Activated CD8-positive, alpha-beta memory T cell treated with anti-CD3 and anti-CD28 coated beads, Interleukin-2, amount 50 U/mL, for 48 hours (primary cell): ENCODE measurements at places on chromosomes 2 and 18.

DNA sequence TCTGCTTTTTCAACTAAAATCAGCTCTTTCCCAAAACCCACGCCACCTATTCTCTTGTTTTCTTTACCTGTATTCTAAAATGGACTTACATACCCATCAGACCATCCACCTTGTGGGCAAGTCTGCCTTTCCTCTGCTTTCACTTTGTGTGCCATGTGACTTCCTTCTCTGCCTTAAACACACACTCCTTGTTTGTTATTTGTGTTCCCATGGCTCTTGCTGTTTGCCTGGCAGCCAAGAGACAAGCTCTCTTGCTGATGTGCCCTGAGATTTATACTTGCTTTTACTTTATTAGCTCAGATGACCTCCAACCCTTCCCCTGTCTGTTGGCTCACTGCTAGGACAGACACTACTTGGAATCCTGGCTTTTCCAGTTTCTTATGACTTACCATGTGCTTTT is 309.7 kb upstream of the LRRTM4 start:
- DNase-seq, result no peak

GRCh38 chr18:47206945-47207637 is 30.9 kb upstream of the IER3IP1 start:
- DNase-seq, result no peak

DNA sequence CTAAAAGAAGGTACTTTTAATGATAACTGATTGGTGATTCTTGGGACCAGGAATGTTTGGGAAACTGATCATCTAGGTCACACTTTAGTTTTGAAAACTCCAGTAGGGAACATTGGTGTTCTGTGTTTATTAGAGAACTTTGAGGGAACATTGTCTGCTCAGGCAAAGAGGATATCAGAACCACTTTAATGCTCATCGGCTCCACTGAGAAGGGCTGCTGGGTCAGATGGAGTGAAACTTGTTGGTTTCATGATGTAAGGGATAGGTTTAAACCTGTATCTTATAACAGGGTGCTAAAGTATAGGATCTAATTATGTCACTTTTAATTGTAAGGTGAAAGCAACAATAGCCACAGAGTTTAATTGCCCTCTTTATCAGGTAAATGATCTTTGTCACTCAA is 14.2 kb upstream of the POLI start:
- DNase-seq, result no peak

DNA sequence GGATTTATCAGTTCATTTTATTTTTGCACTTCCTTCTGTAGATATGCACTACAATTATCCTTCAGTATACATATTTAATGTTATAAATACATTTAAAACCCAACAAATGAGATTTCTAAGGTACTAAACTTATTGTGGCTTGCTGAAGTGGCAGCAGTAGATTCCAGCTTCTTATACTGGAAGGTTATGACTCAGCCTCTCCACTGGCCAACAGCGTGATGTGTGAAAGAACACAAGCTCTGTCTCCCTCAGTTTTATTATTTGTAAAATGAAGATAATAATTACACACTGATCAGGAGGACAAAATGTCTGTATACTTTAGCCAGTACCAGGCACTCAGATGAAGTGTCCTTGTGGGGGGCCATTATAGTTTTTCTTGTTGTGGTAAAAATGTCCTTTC is 1147.1 kb downstream of the CNTNAP5 start:
- no peak for DNase-seq
